Activated naive CD4-positive, alpha-beta T cell treated with anti-CD3 and anti-CD28 coated beads, Interleukin-2, amount 10 ng/mL, durations not matched to agents 5 hours and 36 hours (primary cell): ENCODE measurements at places on chromosomes 1 and 21. TPM values are rescaled to one million over a fixed set of nuclear protein-coding genes. Genes with fewer than 3 reads are reported as not detected.

C1orf74 gene
- 1.4 TPM for total RNA-seq

C1orf210 gene
- not detected for total RNA-seq

S100A14 gene
- total RNA-seq: not detected

MMEL1 gene
- 5.5 TPM for total RNA-seq

FNDC10 gene
- total RNA-seq: 8.7 TPM

SLC2A5 gene
- total RNA-seq: not detected

FOXD3 gene
- total RNA-seq: not detected

SLC25A34 gene
- 1.9 TPM for total RNA-seq

AGMAT gene
- 15.9 TPM for total RNA-seq

OVAAL gene
- not detected for total RNA-seq

USH2A gene
- total RNA-seq: not detected

DDX59 gene
- 22.6 TPM for total RNA-seq

TAF5L gene
- 21.2 TPM for total RNA-seq

POFUT2 gene
- total RNA-seq: 20.2 TPM

FAM151A gene
- not detected for total RNA-seq

SZT2 gene
- total RNA-seq: 64.9 TPM

BCAR3 gene
- 1.5 TPM for total RNA-seq

LCE5A gene
- not detected for total RNA-seq

LCE3D gene
- total RNA-seq: not detected

ATP1A2 gene
- not detected for total RNA-seq

UTS2 gene
- not detected for total RNA-seq

RGS16 gene
- total RNA-seq: 4.2 TPM

ITLN1 gene
- not detected for total RNA-seq

GBP5 gene
- 330 TPM for total RNA-seq

MYOM3 gene
- not detected for total RNA-seq
